Right ventricle myocardium inferior (tissue), 1 donor: ENCODE measurements at places on chromosomes 4 and X.

- DNase-seq: no peak
These were observed 135.0 kb upstream of the SCML1 start for GRCh38 chrX:17602245-17602644.

DNA sequence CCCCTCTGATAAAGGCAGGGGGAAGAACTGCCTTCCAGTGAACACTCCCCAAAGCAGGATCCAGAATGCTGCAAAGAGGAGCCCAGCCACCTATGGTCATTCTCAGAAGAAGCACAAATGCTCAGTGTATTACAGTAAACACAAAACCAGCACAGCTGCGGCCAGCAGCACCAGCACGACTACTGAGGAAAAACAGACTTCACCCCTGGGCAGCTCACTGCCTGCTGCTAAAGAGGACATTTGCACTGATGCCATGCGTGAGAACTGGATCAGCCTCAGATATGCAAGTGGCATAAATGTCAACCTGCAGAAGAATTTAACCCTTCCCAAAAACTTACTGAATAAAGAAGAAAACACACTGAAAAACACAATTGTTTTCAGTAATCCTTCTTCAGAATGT, 80.2 kb upstream of the TLR2 start:
- no peak for DNase-seq

GRCh38 chr4:87659247-87659931, 9.3 kb downstream of the DMP1 start:
- no peak for DNase-seq

- DNase-seq: no peak
These were observed 7.0 kb upstream of the TRIML1 start for GRCh38 chr4:188132232-188132631.

- DNase-seq: no peak
These were observed 278.5 kb upstream of the UGT8 start for GRCh38 chr4:114320126-114320525.

DNA sequence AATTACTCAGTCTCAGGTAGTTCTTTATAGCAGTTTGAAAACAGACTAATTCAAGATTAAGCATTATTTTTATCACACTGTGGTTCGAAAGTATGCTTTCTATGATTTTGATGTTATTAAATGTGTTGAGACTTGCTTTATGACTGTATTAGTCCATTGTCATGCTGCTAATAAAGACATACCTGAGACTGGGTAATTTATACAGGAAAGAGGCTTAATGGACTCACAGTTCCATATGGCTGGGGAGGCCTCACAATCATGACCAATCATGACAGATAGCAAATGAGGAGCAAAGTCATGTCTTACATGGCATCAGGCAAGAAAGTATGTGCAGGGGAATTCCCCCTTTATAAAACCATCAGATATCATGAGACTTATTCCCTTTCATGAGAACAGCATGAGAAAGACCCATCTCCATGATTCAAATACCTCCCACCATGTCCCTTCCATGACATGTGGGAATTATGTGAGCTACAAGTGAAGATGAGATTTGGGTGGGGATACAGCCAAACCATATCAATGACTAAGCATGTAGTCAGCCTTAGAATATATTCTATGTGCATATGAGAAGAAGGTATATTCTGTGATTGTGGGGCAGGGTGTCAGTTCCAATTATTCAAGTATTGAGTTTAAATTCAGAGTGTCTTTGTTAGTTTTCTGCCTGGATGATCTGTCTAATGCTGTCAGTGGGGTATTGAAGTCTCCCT, 44.6 kb upstream of the UGT2A1 start:
- DNase-seq: no peak

- no peak for DNase-seq
These were observed 2.1 kb upstream of the LEF1 start for GRCh38 chr4:108170631-108171338.

- no peak for DNase-seq
These were observed 6.4 kb downstream of the AMOT start for GRCh38 chrX:112834031-112834845.

DNA sequence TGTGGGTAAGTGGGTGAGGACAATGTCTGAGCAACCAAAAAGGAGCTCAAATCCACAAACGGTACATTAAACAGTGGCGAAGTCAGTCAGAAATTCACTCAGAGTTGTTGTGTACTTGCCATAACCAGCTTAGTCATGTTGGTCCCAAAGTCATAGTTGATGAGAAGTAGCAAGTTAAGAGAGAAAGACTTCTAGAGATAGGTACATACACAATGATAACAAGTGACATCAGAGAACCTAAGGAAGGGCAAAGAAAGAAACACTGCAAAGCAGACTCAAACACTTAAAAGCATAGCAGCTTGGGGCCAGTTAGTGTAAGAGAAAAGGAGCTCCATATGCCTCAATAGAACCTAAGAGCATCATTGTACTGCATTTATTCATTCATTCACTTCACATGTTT, 30.2 kb downstream of the DYNLT3 start:
- DNase-seq: no peak
